ENCODE measurements at places on chromosomes 5 and 9.

DNA sequence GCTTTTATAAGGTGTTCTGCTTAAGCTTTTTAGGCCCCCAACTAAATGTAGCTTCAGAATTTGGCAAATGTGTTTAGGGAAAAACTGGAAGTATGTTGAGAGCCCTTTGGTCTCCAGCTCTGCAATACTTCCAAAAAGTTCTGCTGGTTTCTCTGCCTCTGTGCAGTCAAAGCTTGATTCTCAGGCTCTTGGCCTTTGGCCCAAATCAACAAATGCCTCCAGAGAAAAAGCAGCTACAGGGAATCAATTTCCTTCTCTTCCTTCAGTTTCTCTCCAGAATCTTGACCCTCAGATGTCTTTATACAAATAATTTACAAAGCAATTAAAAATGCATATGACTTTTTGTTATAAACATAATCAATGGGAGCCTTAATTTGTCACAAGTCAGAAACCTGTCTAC is 235.7 kb downstream of the COMMD10 start:
- DNase-seq: no peak

GRCh38 chr9:113887436-113887835 is 11.3 kb downstream of the ZNF618 start:
- DNase-seq: no peak

DNA sequence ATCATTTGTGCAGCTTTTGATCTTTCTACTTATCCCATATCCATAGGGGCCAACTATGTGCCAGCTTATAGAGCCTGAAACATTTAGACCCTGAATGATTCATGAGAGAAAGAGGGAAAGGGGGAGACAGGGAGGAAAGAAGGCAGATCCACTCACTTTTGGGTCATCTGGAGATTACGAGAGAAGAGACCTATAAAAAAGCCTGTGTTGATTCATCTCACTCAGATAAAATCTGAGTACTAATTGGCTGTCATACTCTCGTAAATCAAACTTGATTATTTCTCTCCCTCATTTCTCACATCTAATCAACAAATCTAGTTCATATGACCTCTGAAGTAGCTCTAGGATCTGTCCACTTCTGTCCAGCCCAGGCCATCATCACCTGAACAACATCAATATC is 137.1 kb downstream of the ARL15 start:
- DNase-seq: no peak

GRCh38 chr5:130720355-130720754 is 444.7 kb downstream of the HINT1 start:
- DNase-seq: no peak

DNA sequence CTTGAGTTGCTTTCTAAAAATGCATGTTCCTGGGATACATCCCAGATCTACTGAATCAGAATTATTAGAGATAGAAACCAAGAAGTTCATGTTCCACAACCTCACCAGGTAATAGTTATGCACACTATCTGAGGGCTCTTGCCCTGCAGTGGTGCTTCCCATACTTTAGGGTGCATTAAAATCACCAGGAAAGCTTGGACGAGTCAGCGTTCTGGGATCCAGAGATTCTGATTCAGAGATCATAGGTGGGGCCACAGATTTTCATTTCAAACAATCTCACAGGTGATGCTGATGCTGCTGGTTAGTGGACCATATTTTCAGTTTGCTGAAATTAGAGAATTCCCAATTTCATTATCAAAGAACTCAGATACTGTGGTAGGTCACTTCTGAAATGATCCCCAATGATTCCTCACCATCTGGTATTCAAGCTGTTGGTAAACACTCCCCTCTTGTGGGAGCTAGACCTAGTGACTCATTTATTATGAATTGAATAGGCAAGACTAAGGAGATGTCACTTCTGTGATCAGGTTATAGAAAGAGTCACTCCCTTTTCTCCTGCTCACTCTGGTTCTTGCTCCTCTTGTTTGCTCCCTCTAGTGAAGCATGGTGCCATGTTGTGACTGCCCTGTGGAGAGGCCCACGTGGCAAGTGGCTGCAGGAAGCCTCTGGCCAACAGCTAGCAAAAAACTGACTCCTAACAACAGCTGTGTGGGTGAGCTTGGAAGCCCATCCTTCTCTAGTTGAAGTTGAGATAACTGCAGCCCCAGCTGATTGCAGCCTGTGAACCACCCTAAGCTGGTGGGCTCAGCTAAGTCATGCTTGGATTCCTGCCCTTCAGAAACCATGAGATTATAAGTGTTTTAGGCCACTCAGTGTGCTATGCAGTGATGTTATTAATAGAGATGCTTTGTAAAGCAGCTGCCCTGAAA is 59.8 kb downstream of the SH3TC2 start:
- no peak for DNase-seq

DNA sequence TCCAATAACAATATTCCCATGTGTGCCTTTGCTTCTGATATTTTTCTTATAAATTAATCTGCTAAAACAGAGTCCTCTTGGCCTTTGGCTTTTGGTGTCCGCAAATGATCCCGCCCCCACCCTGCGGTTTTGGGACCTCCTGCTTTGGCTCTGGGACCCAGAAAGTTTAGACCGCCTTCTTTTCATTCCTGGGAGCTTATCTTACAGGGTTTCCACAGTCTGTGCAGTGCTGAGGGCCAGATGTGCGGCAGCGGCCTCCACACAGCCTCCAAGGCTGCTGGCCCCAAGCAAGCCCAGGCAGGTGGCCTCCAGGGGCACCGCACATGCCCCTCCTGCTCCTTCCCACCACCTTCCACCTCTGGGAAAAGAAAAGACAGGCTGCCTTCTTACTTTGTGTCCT is 191.5 kb downstream of the ERCC6L2 start:
- no peak for DNase-seq

DNA sequence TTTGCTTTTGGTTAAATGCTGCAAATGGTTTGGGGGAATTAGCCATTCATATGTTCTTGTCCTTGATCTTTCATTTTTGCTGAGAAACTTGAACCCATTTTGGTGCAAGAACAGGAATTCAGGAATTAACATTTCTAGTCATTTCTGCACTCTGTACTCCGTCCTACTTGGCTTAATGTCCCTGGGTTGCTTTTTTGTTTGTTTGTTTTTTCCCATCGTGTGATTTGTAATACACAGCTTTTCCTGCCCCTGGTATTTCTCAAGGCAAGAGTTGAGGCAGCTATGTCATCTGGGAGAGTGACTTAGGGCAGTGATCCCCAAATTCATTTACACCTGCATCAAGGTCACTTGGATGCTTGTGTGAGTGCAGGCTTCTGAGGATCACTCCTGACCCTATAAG is 71.3 kb downstream of the IQGAP2 start:
- DNase-seq: no peak

DNA sequence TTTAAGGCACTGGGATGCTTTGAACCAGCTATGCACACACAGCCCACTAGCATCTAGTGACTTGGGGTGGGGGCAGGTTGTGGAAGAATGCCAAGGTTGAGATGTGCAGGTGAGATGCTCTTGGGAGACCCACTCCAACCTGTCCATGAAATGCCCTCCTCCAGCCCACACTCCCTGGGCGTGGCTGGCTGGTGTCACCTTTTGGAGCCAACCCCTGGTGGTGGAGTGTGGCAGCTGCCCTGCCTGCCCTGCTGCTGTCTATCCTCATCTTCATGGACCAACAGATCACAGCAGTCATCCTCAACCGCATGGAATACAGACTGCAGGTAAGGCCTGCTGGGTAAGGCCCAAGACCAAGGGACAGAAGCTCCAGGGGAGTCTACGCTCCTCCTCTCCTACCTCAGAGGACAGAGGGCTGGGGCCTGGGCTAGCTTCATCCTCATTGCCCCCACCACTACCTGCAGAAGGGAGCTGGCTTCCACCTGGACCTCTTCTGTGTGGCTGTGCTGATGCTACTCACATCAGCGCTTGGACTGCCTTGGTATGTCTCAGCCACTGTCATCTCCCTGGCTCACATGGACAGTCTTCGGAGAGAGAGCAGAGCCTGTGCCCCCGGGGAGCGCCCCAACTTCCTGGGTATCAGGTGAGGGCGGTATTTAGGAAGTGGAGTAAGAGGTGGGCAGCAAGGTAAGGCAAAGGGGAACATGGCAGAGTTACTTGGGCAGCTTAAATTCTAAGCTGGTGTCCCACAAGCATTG is 7.4 kb downstream of the SLC4A9 start:
- DNase-seq: no peak

DNA sequence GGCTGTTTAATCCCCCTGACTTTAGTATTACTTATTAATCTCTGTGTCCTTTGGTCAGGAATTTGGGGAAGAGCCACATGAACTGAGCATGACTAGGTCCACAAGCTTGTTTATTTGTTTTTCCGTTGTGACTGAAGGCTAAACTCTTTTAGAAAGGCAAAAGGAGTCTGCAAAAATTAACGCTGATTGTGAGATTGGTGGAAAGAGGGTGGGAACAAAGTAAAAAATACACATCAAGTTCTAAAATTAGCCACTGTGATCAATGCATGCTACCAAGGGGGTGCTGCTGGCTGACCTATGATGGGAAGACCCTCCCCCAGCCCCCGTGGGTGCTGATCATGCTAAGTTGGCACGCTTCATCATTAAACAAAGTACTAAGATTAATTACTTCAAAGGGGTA is 356.8 kb downstream of the ADGRV1 start:
- DNase-seq: no peak

GRCh38 chr5:180540050-180540694 is 46.0 kb downstream of the CNOT6 start:
- DNase-seq: peak; percentile 61
